ENCODE measurements at places on chromosomes 5 and 9.
A peak's percentile ranks its signal among the peaks of the same experiment; 100 is the strongest.

- peak; percentile 87 for DNase-seq
Observed at GRCh38 chr9:126612813-126613641, 701 bp upstream of the LMX1B start.

DNA sequence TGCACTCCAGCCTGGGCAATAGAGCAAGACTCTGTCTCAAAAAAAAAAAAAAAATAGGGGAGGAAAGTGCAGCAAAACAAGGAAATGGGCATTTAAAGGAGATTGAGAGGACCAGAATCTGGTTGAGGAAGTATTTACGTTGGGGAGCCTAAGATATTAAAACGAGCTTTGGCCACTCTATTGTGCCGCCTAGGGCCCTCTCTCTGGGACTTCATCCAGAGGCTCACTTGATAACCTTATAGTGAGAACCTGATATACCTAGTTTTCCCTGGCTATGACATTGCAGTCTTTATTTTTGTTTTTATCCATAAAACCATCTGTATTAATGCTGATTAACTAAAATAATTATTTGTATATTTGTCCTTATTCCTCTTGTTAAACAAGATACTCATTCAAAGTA lies 213.6 kb downstream of the SAXO1 start:
- DNase-seq: no peak

GRCh38 chr5:128965011-128965637 lies at the start of gene SLC27A6:
TSS of gene SLC27A6 (plus strand) at chr5:128965488. CDS start at chr5:128966138, 650 bp downstream.
- DNase-seq: peak; percentile 80

GRCh38 chr9:122883125-122883524 lies 22.0 kb downstream of the RC3H2 start:
- DNase-seq: no peak

GRCh38 chr9:35510754-35511428 lies 21.0 kb downstream of the RUSC2 start:
- no peak for DNase-seq

- no peak for DNase-seq
Observed at GRCh38 chr9:33942471-33943083, 106.1 kb downstream of the UBAP2 start.

DNA sequence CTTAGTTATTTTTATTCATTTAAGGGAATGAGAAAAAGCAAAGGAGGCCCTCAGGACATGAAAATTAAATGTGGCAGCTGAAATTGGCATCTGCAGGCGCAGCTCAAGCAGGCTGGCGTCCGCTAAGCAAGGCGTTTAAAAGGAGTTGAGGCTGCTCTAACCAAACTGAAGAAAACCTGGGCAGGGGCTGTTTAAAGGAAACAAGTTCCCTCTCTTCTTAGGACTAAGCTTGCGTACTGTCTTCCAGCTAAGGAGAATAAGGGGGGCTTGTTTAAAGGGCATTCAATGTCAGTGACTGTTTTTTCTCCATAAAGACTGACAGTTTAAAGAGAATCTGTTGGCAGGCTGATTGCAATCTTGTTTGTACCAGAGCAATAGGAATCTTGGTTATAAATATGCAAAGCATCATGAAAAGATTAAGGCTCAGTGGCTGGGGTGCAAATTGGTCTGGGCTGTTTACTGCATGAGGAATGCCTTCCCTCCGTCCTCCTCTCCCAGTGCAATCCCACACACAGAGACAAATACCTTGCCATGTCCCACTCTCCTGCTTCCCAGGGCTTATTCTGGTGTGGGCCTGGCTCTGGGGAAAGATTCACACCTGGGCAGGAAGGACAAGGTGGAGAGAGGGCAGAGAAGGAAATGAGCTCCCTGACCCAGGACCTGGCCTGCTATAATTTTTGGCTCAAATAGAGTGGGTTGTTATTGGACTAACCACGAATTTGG lies 85.9 kb upstream of the LIFR start:
- no peak for DNase-seq

DNA sequence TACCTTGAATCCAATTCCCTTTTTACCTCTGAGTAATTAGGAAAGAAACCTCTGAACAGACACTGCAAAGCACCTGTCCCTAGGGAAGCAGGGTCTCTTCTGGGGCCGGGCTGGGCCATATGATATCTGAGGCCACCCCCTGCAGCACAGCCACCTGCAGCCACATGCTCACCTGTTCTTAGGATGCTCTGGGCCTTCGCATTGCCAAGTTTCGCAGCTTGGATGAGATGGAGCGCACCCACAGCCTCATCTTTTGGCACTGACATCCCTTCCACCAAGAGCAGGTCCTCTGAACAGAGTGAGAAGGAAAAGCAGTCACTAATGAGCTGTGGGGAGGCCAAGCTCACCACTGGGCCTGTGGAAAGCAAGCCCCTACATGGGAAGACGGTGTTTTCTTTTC lies 27.3 kb downstream of the CLTA start:
- no peak for DNase-seq

GRCh38 chr9:33130961-33131789 lies 36.0 kb downstream of the B4GALT1 start:
- peak; percentile 8 for DNase-seq

GRCh38 chr5:53820119-53820801 lies 259.8 kb downstream of the NDUFS4 start:
- no peak for DNase-seq

- no peak for DNase-seq
Observed at GRCh38 chr9:18890372-18890771, 142.6 kb downstream of the SAXO1 start.

- DNase-seq: no peak
Observed at GRCh38 chr5:65101632-65102100, 332.9 kb downstream of the CWC27 start.

DNA sequence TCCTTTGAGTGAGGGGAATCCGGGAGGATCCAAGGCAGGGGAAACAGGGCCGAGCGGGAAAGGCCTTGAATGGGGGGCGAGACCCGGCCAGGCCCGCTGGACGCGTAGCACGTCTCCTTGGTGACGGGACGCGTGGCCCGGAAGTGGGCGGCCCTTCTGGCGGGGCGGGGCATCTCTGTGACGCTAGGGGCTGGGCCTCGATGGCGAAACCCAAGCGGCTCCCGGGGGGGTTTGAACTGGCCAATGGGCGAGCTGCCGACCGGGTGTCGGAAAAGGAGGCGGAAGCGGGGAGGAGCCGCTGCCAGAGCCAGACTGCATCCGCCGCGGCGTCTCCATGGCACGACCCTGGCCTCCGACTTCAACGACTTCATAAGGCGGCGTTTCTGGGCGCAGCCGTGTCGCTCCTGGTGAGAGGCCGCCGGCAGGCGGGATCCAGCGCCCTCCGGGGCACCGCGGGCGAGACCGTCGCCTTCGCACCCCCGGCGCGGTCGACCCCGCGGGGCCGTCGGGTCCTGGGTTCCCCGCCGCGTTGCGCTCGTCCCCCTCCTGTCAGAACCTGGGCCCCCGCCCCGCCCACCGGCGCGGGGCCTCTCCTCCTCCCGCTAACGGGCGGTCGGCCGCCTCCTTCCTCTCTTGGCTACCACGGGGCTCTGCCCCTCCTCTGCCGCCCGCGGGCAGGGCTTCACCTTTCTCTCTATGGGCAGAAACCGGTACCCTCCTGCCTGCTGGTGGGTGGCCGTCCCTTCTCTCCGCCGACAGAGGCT lies at the start of gene ODF2:
TSS of gene ODF2 (plus strand) at position 158 of the 764 bp plus-strand sequence. CDS start at position 244, 86 bp downstream.
- peak; percentile 100 for DNase-seq

- no peak for DNase-seq
Observed at GRCh38 chr9:81113453-81114124, 575.8 kb downstream of the TLE1 start.

- DNase-seq: no peak
Observed at GRCh38 chr5:33308586-33308985, 132.2 kb upstream of the TARS1 start.

DNA sequence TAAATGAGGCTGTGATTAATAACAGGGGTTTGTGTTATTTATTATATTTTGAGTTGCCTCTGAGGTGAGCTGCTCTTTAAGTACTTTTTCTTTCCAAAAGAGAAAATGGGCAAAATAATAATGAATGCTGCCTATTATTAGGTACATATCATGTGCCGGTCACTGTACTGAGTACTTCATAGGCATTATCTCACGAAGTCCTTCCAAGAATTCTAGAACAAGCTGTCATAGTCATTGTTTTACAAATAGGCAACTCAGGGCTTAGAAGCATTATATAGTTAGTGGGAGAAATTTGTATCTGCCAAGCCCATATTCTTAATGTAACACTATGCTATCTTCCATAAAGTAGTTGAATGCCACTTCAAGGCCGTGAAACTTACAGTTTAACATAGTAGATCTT lies 628.7 kb downstream of the CCDC171 start:
- DNase-seq: no peak

GRCh38 chr5:133062276-133062675 lies 10.5 kb downstream of the HSPA4 start:
- DNase-seq: no peak

DNA sequence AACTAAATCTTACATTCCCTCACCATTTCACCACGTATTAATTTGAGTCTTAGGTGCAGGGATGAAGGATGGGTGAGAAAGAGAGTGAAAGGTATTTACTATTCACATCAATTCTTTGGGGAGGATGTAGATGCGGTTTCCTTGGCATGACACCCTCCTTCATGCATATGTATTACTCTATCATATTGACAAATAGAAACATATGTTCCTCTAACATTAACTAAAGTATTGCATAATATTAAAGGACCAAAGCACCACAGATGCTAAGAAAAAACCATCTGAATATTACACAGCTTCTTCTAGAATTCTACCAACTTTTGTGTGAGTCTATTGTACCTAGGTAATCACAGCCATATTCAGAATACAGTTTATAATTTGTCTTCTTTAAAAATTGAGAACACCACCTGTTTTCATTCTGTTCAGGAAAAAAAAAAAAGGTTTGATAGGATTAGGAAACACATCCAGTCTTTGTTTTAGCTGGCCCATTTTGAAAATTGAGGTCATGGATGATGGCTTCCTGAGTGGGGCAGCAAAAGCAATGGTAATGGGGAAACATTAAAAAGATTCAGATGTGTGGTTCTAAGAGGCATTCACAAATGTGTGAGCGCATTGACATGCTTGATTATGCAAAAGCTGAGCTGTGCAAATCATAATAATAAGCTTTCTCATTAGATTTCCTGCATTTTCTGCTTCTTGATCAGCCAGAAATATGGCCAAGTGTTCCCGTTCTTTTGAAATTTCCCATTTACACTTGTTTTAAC lies 1011.5 kb upstream of the NUDT12 start:
- DNase-seq: no peak

DNA sequence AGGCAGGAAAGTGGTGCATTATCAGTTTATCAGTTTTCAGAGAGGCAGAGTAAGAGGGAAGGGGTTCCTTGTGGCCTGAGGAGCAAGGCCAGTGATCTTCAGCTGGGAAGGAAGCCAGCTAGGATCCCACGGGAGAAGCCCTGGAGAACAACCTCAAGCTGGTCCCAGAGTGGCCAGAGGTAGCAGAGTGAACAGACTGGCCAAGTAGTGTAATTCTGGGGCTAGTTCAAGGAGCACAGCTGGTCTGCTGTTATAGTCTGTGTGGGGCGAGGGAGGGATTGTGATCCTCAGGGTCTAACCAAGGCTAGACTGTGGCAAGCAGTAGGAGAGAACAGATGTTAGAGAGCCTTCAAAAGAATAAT lies 164.6 kb downstream of the CARTPT start:
- no peak for DNase-seq

DNA sequence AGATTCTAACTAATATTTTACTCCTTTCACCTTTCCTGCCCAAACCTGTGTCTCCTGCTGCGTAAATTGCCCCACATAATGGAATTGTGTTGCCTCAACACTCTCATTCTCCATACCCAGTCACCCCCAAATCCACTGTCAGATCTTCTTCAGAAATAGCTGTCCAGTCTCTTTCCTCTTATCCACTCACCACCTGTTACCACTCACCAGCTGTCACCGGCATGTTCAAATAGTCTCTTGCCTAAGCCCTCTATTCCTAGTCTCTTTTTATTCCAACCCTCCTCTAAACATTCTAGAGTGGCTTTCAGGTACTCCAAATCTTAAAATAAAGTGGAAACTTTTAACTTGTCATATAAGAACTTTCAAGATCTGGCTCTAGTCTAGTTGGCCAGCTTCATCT lies 262.0 kb upstream of the FBXL7 start:
- no peak for DNase-seq

- no peak for DNase-seq
Observed at GRCh38 chr5:148788636-148789035, 37.8 kb upstream of the ADRB2 start.

GRCh38 chr5:109406719-109407118 lies 3.1 kb downstream of the PJA2 start:
- no peak for DNase-seq

GRCh38 chr5:123112196-123112595 lies 23.2 kb downstream of the PRDM6 start:
- no peak for DNase-seq

DNA sequence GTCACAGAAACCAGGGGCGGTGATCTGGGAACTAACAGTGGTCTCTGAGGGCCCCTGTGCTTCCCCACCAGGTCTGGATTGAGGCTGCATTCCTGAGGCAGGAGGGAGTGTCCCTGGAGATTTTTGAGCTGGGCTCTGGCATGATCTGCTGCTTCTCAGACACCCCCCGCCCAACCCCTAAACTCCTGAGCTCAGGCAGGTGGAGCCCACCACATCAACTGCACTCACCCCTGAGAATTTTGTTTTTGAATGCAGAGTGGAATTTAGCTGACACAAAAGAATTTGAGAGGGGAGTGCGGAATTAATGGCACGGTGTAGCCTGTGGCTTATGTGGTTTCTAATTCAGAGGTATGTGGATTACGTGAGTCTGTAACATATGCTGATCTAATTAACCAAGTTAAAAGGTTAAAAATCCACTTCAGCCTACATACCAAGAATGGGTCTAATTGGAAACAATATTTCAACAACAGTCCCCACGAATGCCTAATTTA lies 23.9 kb upstream of the CTSL start:
- peak; percentile 51 for DNase-seq

GRCh38 chr5:123091298-123092222 lies 2.5 kb downstream of the PRDM6 start:
- DNase-seq: no peak

DNA sequence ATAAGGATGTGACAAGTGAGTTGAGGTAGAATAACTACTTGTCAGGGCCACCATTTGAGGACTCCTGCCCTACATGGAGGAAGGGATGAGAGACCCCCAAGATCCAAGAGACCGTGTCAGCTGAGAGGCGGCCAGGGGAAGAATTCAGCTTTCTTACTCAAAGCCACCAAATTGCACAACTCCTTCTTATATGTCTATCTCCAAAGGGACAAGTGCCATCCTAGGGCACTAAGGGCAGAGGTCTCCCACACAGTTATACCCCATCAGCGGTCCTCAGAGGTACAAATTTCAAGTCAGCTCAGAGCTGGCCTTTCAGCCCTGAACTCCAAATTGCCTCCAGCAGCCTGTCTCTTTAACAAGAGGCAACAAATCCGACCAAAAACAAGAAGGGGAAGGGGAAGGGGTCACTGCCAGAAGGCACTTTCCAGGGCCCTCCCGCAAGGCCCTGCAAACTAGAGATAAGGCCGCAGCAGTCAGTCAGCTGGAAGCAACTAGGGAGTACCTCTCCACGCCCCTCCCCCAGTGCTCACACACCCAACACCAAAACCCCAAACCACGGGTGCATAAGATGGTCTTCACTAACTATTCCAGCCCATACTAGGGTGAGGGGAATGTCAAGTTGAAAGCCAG lies 6.1 kb upstream of the STOML2 start:
- peak; percentile 13 for DNase-seq

DNA sequence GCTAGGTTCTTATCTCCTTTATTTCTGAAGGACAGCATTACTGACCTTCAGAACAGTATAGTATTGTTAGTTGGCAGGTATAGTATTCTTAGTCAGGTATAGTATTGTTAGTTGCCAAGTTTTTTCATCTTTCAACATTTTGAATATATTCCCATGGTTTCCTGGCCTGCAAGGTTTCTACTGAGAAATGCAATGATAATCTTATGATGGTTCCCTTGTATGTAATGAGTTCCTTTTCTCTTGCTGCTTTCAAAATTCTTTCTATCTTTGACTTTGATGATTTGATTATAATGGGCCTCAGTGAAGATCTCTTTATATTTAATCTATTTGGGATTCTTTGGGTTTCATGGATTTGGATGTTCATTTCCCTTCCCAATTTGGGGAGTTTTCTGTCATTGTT lies 12.4 kb upstream of the HSDL2 start:
- no peak for DNase-seq
